BJ (cell line): ENCODE measurements at places on chromosomes 1 and 21.

DNA sequence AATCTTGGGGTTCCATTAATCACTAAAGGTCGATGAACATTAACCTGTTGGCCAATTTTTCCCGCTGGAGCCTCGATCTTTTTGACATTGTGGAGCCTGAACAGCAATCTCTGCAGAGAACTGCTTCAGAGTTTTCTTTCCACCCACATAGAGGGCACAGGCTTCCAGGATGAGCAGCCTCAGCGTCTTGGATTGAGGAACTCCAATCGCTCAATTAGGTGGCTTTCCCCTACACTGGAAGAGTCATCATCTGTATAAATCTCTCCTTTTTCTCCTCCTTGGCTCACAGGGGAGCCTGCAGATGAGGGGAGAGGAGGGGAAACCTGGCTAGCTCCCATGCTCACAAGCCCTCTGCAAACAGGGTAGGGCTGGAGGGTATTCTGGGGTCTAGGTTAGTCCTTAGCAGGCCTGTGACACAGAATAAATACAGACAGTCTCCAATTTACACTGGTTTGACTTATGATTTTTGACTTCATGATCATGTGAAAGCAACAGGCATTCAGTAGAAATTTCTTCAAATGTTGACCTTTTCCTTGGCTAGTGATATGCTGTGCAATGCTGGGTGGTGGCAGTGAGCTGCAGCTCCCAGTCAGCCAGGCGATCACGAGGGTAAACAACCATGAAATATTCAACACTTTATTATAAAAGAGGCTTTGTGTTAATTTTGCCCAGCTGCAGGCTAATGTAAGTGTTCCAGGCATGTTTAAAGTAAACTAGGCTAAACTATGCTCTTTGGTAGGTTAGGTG is 80.8 kb downstream of the PGBD5 start:
- no peak for DNase-seq

- DNase-seq: no peak
Measured at GRCh38 chr1:27598295-27598687, 5.7 kb downstream of the AHDC1 start.

GRCh38 chr1:29237852-29238619 is 1.7 kb downstream of the PTPRU start:
- no peak for DNase-seq

DNA sequence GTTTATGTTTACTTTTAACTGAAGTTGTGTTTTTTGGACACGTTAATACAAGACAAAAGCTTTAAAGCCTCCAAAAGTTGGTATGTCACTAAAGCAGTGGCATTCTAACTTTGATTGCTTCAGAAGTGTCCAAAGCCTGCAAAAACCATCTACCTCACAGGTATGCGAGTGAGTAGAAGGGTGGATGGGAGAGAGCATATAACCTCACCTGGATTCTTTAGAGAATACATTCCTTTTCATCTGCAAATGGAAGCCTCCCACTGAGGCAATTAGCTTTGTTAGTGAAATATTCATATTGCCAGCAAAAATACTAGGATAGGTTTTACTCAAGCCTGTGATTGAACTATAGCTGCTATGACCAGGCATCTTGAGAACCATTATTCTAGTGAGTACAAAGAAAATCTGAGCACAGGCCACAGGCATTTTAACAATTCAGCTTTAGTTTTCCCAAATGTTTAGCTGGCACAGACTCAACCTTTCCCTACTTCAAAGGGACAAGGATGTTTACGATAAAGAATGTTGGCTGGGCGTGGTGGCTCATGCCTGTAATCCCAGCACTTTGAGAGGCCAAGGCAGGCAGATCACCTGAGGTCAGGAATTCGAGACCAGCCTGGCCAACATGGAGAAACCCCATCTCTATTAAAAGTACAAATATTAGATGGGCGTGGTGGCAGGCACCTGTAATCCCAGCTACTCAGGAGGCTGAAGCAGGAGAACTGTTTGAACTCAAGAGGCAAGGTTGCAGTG is 39.7 kb downstream of the MAP3K21 start:
- peak; percentile 22 for DNase-seq

DNA sequence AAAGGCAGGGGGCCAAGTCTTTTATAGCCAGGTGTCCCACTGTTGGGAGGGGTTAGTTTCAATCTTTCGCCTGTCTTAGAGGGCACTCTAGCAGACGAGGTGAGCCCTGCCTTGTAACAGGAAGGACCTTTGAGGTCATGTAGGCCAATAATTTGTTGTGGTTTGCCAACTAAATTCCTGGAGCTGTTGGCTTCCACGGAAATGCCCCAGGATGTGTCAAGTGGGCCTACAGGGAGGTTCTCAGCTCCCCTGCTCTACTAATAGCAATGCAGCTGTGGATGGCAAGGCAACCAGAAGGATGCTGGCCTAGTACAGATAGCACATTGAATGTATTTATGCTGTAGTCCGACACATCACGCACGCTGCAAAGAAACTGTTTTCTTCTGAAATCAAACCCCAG is 22.3 kb upstream of the CASQ2 start:
- no peak for DNase-seq

DNA sequence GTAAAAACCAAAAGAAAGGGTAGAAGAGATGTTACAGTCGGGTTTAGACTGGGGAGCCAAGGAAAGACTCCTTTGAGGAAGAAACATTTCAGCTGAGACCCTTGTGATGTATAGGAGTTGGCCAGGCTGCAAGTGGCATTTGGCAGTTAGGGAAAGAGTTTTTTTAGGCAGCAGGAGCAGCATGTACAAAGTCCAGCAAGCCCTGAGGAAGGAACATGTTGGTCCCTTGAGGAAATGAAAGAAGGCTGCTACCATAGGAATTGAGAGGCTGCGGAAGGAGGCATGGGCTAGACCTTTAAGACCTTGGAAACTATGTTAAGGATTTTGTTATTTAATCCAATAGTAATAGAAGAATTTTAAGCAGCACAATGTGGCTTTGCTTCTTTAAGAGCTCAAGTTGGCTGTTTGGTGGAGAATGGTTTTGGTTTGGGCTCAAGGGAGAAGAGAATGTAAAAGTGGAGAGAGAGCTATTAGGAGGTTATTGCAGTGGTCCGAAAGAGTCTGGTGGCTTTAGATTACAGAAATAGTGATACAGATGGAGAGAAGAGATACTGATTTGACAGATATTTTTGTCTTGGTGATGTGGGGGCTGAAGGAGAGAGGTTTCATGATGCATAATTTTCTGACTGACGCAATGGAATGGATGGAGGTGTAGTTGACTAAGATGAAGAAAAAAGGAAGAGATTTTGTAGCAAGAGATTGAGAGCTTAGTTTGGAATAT is 26.6 kb downstream of the SMAP2 start:
- no peak for DNase-seq

- no peak for DNase-seq
Measured at GRCh38 chr1:214494706-214495105, 56.7 kb downstream of the PTPN14 start.

- DNase-seq: no peak
Measured at GRCh38 chr1:174222166-174222949, 63.0 kb downstream of the RABGAP1L start.

- DNase-seq: no peak
Measured at GRCh38 chr1:12608311-12608957, 9.6 kb downstream of the DHRS3 start.

DNA sequence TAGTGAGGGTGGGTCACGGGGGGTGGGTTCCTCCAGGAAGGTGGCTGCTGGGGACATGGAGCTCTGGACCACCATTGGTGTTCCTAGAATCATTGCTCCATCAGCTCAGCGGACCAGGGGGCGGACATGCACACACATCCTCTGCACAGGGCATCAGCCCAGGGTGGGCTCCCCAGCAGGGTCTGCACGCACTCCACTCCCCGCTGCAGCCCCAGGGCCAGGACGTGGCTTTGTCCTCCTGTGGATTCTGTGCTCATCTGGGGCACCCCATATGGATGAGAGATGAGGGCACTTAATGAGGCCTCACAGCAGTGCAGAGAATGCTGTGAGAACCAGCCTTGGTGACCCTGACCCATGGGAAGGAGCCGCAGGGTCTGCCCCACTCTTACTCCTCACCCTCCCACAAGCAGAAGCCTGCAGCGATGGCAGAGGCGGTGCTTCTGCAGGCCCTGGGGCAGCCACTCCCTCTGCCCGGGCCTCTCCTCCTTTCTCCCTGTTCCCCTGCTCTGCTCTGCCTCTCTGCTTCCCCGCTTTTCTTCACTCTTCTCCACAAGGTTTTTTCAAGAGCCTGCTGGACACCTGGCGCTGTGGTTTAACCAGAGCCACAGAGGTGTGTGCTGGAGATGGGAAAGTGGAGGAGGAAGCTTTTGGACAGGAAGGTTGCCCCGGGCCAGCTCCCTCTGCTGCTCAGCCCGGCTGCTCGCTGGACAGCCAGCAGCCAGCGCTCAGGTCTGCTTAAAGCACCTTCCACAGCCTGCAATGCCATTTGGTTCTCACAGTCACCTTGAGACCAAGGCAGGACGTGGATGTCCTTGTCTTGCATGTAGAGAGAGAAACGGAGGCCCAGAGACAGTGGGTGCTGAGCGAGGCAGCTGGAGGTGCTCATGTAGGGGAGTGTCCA is 26.3 kb upstream of the PCBP3 start:
- no peak for DNase-seq

- no peak for DNase-seq
Measured at GRCh38 chr1:185534801-185535200, 199.4 kb upstream of the HMCN1 start.

GRCh38 chr1:218284377-218284916 is 646 bp upstream of the RRP15 start:
- DNase-seq: no peak

GRCh38 chr1:209600541-209600940 is 17.0 kb downstream of the CAMK1G start:
- DNase-seq: no peak

DNA sequence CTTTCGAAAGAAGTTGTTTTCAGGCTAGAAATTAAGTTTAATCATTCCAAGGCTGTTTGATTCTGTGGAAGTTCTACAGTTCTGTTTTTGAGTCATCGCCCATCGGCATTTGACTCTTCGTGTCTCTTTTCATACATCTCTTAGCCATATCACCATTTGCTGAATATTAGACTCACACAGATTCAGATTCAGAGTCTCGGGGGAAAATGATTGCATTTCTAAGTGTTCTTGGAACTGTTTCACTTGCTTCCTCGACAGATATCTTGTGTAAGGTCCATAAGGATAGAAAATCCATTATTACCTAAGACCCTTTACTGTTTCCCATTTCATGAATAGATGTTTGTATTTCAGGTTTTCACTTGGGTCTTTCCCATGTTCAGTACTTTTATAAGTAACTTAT is 237.0 kb upstream of the SGIP1 start:
- no peak for DNase-seq

GRCh38 chr1:33284049-33284448 is 27.8 kb downstream of the ZNF362 start:
- DNase-seq: no peak

DNA sequence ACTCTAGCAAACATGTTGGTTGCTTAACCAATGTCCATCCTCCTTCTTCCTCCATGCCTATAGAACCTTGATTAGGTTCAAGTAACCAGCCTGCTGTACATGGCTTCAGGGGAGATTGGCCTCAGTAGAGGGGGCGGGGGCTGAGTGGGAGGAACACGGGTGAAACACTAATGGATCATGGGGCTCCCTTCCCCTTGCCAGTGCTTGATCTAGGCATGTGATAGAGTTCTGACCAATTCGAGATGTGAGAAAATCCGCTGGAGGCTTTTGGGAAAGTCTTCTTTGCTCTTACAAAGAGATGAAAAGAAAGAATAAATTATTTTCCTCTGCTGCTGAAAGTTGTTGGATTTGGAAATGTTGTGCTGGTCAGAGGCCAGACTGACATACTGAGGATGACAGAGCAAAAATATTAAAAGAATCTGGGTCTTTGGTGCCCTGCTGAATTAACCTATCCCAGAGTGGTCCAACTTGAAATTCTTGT is 5.2 kb upstream of the OTUD7B start:
- DNase-seq: no peak

DNA sequence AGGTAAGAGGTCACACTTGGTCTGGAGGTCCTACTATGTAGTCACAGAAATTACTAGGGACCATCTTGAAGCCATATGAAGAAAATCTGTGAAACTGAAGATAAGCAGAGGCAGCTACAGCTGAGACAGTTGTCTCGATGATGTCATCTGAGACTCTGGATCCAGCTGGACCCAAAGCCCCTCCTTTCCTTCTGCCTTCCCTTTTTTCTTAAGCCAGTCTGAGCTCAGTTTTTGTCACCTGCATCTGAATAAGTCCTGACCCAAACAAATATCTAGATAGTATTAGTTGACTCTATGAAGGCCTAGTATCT is 143.3 kb downstream of the ETS2 start:
- no peak for DNase-seq

GRCh38 chr1:25557543-25557942 is 14.1 kb downstream of the LDLRAP1 start:
- DNase-seq: no peak

DNA sequence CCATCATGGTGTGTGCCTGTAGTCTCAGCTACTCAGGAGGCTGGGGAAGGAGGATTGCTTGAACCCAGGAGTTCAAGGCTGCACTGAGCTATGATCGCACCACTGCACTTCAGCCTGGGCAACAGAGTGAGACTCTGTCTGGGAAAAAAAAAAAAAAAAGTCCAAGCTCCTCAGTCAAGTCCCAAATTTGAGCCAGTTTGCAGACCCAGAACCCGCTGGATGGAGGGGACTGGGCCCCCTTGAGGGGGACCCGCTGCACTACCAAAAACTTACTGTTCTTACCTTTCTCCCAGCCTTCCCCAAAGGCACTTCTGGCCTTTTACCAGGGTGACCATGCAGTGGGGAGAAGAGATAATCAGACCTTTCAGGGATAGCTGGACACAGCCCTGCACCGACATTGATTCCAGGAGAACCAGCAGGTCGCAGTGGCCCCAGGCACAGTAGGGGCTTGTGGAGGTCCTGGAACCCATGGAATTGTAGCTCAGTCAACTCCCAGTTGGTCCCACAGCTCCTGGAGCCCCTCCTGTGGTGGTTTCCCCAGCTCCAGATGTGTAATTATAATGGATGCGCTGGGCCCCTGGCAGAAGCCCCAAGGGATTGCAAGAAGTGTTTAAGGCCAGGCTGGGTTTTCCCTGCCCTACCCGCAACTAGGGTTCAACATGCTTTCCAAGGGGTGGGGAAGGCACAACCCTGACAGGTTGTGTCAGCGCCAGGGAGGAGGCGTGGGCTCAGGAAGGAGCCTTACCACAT is 4.1 kb upstream of the WNT9A start:
- no peak for DNase-seq

GRCh38 chr21:22343721-22344120 is 1345.5 kb downstream of the NCAM2 start:
- no peak for DNase-seq

DNA sequence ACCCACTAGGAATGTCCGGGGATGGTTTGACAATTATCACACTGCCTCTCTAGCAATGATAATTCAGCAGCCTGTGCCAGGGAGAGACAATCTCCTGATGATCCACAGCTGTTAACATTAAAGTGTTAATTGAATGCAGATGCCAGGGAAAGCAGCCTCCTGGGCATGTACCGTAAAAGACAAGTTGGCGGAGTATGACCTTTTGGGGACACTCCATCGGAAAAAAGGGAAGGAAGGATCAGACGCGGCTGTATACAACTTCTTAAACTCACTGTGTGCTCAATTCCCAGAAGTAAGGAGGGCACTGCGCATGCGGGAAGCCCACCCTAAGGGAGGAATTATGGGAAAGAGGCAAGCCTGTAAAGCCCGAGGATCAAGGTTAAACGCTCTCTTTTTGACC is 62.6 kb downstream of the MAP3K7CL start:
- DNase-seq: no peak

- DNase-seq: no peak
Measured at GRCh38 chr1:44862829-44863401, 19.9 kb upstream of the PTCH2 start.
